ENCODE measurements at places on chromosomes 4 and X. TPM values are rescaled to one million over a fixed set of nuclear protein-coding genes. Genes with fewer than 3 reads are reported as not detected.

- no peak for DNase-seq
These were observed 506.1 kb downstream of the RPA4 start for GRCh38 chrX:97389761-97390192.

DNA sequence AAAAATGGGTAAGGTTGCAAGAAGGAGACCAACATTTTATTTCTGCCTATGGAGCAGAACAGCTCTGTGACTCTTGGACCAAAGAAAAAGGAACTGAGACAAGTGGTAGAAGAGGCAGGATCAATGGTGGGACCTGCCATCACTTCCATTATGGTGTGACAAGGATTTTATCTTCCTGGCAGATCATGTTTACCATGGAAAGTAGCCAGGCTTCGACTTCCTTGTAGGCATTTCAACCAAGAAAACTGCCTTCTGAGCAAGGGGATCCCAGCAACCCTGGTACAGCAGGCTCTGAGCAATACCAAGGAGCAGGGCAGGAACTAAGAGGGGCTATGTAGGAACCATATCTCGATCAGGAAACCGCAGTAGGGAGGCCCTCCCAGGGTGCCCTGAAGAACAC lies 317.4 kb downstream of the IQCM start:
- DNase-seq = no peak

DNA sequence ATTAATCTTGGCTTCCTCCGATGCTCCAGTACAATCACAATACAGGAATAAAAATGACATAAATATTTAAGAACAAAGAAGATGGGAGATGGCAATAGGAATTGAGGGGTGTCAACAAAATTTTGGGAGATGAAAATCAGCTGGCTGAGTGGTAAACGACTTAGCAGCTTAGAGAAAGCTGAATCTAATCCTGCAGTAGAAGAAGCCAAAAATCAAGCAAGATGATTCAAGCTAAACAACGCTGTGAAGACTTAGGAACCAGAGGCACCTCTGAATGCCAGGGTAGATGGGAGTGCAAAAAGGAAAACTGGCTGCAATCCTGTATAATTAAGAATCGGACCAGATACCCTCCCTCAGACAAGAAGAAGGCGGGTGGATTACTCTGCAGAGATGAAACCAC lies 215.2 kb downstream of the MGST2 start:
- DNase-seq = no peak

ARR3 gene
- not detected for total RNA-seq

HHIP gene
- total RNA-seq = 7.8 TPM

DNA sequence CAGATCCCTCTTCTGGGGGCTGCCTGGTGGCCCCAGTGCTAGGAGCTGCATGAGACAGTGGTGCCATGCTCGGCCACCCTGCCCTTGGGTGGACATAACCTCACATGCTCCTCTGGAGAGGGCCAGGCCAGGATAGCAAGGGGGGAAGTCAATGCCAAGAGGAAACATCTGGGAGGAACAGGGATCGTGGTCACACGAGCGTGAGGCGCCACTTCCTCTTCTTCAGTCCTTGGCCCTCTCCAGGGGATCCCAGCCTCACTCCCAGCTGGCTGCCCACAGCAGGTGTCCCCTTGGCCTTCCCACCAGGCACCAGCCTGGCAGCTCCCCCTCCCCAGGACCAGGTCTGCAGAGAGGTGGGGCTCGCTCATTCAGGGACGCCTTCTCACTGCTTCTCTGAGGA lies 28.6 kb downstream of the TBC1D14 start:
- no peak for DNase-seq

DNA sequence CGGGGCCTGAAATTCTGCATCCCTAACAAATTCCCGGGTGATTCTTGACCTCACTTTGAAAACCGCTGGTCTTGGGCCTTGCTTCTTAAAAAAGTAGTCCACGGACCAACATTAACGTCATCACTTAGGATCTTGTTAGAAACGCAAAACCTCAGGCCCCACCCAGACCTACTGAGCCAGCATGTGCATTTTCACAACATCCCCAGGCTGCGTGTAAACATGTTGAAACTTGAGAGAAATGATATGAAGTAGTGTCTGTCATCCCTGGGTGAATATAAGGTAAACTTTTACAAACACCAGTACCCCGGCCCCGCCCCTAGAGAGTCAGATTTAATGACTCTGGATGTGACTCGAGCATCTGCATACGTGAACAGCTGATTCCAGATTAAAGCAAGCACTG lies 33.7 kb downstream of the SORBS2 start:
- no peak for DNase-seq

- no peak for DNase-seq
These were observed 547 bp downstream of the GUCY1A1 start for GRCh38 chr4:155667222-155667567.

MAOA gene
- 12.8 TPM for total RNA-seq

- no peak for DNase-seq
These were observed 130.9 kb downstream of the RELL1 start for GRCh38 chr4:37555322-37555721.

GRCh38 chr4:138225477-138225876 lies 16.7 kb downstream of the SLC7A11 start:
- no peak for DNase-seq

STATH gene
- not detected for total RNA-seq

BEX3 gene
- 83.2 TPM for total RNA-seq

ARHGAP4 gene
- 50.7 TPM for total RNA-seq

DNA sequence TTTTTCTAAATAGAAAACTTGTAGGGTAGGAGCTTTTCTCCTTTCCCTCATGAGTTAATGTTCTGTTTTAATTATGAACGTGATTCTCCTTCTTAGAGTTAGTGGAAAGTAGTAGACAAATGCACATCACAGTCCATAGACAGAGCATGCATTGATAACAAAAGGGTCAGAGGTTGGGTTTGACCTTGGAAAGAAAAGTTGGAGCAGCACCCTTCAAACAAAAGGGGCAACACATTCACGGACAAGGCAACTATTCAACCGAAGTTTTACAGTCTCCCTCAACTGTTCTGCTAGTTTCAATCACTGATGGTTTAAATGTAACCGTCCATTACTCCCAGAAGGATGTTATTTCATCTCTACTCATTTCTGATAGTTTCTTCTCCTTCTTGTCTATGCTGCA lies 103.4 kb upstream of the MAOA start:
- DNase-seq = no peak

DNA sequence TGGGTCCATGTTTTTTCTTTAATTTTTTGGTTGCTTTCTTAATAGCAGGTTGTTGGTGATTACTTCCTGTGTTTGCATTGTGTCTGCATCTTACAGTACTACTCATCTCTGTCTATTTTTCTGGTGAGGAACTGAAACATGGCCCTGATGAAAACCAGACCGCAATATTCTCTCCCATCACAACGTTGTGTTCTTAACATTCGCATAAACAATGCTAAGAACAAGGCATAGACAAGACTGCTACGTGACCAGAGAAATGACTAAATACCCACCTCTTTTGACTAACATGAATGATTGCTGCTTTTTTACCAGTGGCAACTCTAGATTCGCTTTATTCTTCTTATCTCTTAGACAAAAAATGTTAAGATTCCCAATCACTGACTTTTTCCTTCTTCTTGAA lies 179.1 kb downstream of the GC start:
- no peak for DNase-seq

DNA sequence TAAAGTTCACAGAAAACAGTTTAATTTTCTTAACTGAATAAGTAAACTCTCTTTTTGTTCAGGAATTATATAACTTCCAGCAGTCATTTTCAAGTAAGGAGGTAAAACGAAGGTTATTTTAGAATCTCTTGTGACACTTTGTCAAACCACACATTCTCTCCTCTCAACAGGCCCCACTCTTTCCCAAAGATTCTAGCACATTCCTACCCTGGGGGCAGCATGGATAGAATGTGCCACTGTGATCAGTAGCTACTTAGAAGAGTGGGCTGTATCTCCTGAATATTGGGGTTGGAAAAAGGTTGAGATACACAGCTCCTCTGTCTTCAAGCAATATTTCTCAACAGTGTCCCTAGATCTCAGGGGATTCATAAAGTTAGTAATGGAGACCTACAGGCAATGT lies 157.6 kb downstream of the EMCN start:
- DNase-seq = no peak

DNA sequence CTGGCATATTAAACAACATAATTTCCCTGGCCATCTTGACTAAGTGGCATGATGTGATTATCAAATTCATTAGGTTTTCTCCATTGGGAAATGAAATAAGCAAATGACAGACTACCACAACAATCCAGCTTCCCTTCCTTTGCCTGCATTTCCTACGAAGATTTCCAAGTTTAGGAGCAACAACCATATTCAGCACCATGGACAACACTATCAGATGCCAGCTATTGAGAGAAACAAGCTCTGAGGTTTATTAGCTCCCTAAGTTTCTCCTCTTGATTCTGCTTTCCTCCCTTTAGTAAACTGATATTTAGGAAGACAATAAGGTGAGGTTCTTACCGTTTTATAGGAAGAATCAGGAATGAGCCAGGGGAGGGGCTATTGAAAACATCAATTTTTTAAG lies 36.2 kb downstream of the DCX start:
- no peak for DNase-seq

DNA sequence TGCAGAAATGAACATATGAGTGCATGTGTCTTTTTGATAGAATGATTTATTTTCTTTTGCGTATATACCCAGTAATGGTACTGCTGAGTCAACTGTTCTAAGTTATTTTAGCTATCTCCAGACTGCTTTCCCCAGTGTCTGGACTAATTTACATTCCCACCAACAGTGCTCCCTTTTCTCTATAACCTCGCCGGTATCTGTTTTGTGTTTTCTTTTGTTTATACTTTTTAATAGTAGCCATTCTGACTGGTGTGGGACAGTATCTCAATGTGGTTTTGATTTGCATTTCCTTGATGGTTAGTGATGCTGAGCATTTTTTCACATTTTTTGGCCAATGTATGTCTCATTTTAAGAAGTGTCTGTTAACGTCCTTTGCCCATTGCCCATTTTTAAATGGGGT lies 218.6 kb upstream of the KCNIP4 start:
- no peak for DNase-seq

- no peak for DNase-seq
These were observed 499.7 kb upstream of the POU3F4 start for GRCh38 chrX:83008415-83008814.

- no peak for DNase-seq
These were observed 23.7 kb downstream of the DCHS2 start for GRCh38 chr4:154467886-154468285.

- peak; percentile 42 for DNase-seq
These were observed 12.3 kb downstream of the SASH3 start for GRCh38 chrX:129791961-129792570.

GRCh38 chr4:70589785-70590184 lies 2.3 kb upstream of the AMBN start:
- no peak for DNase-seq

DNA sequence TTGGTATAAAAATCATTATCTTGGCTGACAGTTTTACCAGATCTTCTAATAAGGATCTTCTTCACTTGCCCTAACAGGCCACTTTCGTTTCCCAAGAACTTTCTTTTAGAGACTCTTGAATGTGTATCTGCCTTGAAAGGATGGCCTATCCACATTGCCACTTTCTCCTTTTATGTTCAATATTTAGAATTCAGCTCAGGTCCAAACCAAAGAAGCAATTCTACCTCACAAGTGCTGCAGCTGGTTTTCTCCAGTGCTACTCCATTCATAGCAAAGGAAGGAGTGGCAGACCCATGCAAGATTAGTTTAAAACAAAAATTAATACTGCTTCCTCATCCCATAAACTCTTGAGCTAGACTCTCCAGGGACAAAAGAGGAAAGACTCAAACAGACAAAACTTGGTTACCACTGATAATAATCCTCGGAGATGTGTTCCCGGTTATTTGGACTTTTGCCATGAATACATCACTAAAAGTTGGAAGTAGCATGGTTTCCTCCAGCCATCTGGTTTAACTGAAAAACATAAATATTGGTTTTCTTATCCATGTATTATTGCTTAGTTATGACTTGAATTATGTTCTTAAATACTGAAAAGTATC lies 401.8 kb downstream of the PABPC4L start:
- DNase-seq = no peak

- DNase-seq = no peak
These were observed 260.4 kb downstream of the GALNTL6 start for GRCh38 chr4:172073590-172073989.

ASB12 gene
- not detected for total RNA-seq

DNA sequence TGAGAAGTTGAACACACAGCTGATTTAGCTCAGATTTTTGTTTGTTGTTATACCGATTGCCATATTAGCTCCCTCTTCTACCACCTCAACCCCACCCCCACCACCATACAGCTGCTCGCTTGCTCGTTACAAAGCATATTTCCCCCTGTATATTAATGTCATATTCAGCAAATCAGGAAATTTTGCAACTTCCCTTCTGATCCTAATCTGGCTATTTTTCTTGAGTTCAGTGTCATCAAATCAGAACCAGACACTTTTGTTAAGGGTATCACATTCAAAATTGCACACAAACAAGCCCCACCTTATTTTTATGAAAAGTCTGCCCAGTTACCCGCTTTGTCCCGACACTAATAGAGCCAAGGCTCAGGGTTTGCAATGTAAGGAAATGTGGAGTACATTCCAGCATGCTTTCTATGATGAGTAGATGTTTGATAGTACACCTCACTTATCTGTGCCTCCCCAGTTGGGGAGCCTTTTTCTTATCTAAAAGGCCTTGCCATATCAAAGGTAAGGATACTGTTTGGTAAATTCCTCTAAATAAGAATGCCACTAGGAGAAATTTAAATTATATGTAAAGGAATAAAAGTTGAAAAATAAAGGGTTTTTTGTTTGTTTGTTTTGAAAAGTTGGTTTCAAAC lies 212.2 kb downstream of the CBR4 start:
- no peak for DNase-seq

GRCh38 chrX:37348971-37349220 lies 268 bp upstream of the PRRG1 start:
- DNase-seq = no peak

DNA sequence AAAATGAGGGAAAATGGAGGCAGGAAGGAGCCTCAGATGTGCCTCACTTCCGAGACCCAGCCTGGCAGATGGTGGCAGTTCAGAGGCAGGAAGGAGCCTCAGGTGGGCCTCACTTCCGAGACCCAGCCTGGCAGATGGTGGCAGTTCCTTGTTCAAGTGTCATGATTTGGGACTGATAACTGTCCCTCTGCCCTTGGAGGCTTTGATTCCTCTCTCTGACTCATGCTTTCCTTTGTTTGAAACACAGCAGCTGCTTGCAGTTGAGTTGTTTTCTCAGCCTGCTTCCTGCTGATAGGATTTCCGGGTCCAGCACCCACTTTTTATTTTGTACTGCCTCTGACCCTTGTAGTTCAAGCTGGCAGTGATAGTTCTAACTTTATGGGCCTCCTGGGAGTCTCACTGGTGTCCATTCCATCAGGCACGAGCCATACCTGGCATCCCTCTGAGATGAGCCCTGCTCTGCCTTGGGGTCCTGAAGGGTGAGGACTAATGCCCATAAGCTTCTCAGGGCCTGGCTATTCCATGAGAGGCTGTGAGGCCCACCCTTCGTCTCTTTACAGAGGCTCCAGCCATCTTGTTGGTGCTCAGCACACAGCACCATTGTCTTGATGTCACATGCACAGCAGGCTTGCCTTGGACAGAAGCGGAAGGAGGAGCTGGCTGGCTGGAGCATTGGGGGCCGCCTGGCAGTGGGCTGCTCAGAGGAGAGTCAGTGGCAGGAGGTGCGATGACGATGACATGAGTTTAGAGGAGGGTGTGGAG lies 13.0 kb downstream of the RGS12 start:
- peak; percentile 44 for DNase-seq

- DNase-seq = no peak
These were observed 41.5 kb downstream of the ENOX2 start for GRCh38 chrX:130861462-130861861.

GRCh38 chr4:140839888-140840790 lies 84.0 kb upstream of the TBC1D9 start:
- DNase-seq = no peak

RTL3 gene
- not detected for total RNA-seq

KCND1 gene
- total RNA-seq = 2.5 TPM

SPANXN3 gene
- not detected for total RNA-seq

GRCh38 chr4:107806196-107806595 lies 18.5 kb upstream of the SGMS2 start:
- no peak for DNase-seq

Data from sciatic nerve (tissue), 2 donors.